ENCODE measurements at places on chromosomes 11 and 22.

DNA sequence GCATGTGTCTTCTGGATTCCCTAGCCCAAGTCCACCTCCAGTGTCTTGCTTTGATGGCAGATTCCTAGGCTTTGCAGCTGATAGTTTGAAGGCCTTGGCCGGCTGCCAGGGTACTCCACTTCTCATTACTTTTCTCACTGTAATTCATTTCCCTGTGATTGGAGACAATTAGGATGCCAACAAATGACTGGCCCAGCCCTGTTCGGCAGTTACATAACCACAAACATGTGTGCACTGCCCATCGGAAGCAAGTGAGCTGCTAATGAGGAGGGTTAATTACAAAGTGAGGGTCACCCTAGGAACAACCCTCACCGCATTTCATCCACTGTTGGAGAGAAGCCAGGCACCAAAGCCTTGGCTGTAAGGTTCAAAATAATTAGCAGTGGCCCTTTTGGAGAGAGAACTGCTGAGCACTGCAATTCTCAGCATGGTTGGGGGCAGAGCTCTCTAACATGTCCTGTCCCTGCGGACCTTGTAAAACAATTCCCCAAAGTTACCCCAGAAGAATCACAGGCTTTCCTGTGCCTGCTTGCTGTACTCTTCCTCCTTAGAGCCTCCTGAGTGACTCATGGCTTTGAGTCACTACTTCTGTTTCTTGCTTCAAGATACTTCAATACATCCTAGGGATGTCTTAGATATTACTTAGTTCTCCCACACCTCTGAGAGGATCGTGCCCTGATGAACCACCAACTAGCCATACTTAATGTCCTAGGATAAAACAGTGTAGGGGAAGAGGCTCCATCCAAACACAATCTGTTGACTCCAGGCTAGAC lies 109.7 kb upstream of the GALNT18 start:
- peak; percentile 76 for DNase-seq

GRCh38 chr11:61069427-61069826 lies 32.9 kb upstream of the CD5 start:
- no peak for DNase-seq

- no peak for DNase-seq
Measured at GRCh38 chr22:36862251-36863242, 1.7 kb downstream of the NCF4 start.

GRCh38 chr11:28983780-28984179 lies 875.6 kb downstream of the METTL15 start:
- DNase-seq, result no peak

DNA sequence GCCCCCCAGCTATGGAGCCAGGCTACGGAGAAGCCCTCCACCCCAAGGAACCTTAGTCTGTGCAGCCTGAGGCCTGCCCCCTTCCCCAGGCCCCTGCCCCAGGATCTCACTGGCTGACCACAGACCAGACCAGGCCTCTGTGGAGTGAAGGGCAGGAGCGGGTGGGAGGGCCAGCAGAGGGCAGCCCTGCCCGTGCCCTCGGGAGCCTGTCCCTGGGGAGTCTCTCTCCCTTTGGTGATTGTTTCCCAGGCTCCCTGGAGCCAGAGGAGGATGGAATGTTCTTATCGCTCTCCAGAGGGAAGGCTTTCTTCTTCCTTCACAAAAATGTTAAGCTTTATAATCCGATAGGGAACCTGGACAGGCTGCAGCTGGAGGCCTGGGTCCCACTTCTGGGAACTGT lies 455.3 kb downstream of the SOX6 start:
- no peak for DNase-seq

- no peak for DNase-seq
Measured at GRCh38 chr22:50178471-50178864, 7.2 kb upstream of the TRABD start.

GRCh38 chr22:32700191-32700882 lies 101.2 kb upstream of the TIMP3 start:
- DNase-seq, result no peak

DNA sequence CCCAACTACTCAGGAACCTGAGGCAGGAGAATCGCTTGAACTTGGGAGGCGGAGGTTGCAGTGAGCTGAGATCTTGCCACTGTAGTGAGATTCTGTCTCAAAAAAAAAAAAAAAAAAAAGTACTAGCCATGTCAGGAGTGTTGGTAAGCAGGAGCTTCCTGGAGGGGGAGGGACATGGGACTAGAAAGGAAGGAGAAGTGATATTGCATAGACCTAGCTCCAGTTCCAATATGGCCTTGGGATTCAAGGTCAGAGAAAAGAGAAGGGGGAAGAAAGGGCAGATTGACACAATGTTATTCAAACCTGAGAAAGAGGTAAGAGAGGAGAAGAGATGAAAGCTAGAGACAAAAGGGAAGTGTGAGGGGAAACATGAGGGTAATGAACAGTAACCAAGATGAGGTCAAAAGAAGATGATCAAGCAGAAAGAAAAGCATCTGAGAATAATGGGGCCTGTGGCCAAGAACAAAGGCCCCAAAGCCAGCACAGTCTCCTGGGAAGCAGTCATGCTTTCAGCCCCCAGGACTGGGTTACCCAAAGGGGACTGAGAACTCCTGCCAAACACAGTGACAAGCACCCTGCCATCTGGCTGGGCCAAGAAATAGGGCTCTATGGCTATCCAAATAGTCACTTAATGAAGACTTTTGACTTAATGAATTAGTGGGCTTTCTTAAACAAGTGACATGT lies 51.7 kb upstream of the FTH1 start:
- DNase-seq, result no peak

- no peak for DNase-seq
Measured at GRCh38 chr11:10674440-10674855, 19.1 kb downstream of the IRAG1 start.

GRCh38 chr11:29200791-29201562 lies 815.9 kb downstream of the KCNA4 start:
- no peak for DNase-seq

- no peak for DNase-seq
Measured at GRCh38 chr11:110505528-110506284, 76.0 kb downstream of the FDX1 start.

DNA sequence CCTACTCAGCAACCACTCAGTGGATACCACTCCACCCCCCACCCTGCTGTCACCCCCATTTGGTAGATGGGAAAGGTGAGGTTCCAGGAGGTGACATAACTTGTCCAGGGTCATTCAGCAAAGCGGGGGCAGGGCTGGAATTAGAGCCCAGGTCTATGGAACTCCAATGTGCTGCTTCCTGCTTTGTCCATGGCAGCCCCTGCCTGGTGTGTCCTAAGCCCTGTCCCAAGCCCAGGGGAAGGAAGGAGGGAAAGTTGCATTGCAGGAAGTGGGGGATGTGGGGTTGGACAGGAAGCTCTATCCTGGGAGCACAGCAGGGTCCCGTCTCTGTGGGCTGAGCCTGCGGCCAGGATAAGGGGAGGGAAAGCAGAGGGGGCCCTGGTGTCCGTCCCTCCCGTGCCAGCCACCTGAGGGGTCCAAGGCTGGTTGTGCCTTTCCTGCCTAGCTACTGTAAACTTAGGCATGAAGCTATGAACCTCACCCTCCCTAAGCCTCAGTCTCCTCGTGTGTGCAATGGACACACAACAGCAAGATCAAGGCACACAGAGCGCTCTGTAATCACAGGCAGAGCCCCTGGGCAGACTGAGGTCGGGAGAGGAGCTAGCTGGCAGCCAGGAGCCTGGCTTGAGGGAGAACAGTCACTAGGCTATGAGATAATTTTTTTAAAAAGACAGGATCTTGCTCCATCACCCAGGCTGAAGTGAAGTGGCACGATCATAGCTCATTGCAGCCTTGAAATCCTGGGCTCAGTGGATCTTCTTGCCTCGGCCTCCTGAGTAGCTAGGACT lies 12.9 kb downstream of the GAL3ST1 start:
- DNase-seq, result no peak

- no peak for DNase-seq
Measured at GRCh38 chr22:20775342-20775895, 1.5 kb downstream of the SERPIND1 start.

- DNase-seq, result no peak
Measured at GRCh38 chr22:49139492-49140151, 688.1 kb downstream of the BRD1 start.

All from HCEC 1CT (cell line).